Large intestine (tissue), 12 donors: ENCODE measurements at places on chromosomes 7 and 10. TPM values are rescaled to one million over a fixed set of nuclear protein-coding genes. Genes with fewer than 3 reads are reported as not detected.

DNA sequence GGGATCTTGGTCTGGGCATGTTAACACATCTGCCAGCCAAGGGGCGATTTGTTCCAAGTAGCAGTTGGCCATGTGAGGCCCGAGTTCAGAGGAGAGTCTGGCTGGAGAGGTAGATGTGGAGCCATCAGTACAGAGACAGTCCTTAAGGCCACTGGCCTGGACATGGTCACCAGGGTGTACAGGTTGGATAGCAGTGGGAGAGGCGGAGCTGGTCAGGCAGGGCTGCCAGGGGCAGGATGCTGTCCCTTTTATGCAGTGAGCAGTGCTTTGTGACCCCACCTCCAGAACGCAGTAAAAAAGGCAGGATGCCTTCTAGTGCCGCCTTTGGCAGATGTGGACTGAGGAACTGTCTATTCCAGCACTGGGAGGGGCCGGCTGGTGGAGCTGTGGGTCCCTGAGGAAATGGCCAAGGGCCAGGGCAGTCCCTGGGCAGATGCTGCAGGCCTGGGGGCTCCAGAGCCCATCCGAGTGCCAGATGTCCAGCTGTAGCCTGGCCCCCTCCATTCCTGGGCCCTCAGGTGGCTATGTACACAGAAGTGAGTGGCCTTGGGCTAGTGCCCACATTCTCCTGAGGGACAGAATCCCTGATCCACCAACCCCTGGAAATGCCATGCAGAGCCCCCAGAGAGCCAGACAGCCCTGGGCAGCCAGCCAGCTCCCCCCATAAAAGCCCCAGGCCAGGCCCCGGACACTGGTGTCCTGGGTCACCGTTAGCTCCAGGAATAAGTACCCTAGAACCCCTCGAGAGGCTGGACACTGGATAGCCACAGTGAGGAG lies 17.2 kb upstream of the MYL7 start:
- DNase-seq: no peak

The XRCC2 gene
- polyA plus RNA-seq: 6.0 TPM

DNA sequence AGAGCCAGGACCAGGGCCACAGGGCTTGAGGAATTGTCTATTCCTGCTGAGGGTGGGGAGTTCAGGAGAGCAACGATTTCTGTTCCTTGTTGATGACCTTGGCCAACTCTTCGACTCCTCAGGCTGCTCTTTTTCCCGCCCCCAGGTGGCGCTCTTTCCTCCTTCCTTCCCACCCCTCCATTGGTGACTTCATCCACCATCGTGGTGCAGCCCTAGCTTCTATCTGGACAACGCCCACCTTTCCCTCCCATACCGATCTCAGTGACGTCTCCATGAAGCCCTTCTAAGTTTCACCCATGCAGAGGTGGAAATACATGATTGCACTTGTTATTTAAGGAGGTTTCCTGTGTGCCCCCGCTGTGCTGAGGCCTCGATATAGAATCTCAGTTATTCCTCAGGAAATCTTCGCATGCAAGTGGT lies 22.1 kb upstream of the CARD11 start:
- no peak for DNase-seq

DNA sequence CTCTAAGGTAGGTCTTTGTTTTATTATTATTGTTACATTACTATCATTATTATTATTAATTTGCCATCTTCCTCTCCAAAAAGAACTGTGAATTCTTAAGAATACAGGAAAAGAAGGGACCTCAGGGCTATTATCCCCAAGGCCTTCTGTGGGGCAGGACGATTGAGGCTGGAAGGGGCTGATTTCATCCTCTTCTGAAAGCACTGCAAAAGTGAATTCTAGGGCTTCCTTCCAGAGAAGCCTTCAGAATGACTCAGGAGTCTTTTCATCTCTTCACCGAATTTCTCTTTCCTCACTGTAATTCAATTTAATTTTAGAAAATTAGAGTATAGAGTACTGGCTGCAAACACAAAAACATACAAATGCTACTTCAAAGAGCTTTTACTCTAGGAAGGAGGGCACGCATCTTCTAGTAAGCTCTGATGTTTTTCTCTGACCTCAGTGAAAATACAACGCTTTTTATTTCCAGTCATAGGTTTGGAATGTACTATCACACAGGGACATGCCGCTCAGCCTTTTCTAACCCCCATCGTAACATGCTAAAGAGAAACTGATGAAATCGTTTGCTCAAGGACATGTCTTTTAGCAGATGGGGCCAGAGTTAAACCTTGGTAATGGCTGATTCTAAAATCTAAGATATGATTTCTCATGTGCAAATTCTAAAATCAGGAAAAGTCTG lies 280.2 kb upstream of the PITRM1 start:
- DNase-seq: no peak

GRCh38 chr10:15824498-15824897 lies 35.8 kb downstream of the MINDY3 start:
- no peak for DNase-seq

DNA sequence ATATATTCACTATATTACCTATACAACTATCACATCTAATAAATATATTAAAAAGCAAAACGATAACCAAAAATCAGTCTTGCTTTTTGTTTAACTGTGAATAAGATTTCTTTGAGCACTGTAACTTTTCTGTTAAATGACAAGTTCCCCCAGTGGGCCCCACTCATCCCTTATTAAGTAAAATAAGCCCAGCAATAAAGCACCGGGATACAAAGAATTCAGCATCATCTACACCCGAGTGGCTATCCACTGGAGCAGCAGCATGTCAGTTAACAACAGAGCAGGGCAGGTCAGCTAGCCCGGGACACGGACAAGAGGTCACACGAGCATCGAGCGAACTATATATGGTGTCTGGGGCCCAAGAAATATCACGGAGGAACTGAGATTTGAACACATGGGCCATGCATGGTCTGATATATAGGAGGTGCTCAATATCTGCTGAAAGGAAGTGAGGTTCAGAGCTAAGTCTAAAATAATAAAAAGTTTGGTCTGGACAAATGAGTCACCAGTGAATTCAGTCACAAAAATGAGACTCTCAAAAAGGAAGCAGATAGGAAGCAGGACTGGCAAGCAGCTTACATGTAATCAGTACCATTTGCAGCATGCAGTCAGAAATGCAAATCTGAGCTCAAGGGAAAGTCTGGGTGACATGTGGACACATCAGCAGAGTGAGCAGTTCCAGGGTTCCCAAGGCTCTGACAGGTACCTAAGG lies 4.1 kb downstream of the ERCC6 start:
- DNase-seq: no peak

DNA sequence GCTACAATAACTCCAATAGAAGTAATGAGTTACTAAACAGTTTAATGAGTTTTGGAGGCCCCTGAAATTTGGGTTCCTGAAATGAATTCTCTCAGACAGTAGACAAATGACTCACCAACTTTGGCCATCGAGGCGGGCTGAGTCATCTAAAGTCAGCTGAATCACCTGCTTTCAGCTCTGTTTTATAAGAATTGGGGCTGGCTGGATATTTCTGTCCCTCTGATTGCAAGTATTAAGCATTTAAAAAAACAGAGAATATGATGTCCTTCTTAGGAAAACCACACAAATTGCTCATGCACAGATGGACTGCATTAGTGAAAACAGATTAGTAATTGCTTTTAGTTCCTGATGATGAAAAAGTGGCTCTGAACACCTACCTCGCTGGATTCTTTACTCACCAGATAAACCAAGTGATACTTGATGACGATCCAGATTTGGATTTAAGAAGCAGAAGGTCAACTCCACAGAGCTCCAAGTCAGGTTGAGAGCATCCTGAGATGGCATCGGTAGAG lies 59.1 kb downstream of the ZNF365 start:
- no peak for DNase-seq

GRCh38 chr10:4242561-4243035 lies 457.6 kb upstream of the KLF6 start:
- no peak for DNase-seq

GRCh38 chr7:2985866-2986265 lies 57.8 kb downstream of the CARD11 start:
- DNase-seq: no peak

- peak; percentile 87 for DNase-seq
Observed at GRCh38 chr10:60175441-60175971, 214.2 kb downstream of the ANK3 start.

The COX15 gene
- polyA plus RNA-seq: 46.0 TPM

The TCAF2 gene
- 0.99 TPM for polyA plus RNA-seq

- no peak for DNase-seq
Observed at GRCh38 chr7:2585446-2585845, 26.7 kb downstream of the IQCE start.

DNA sequence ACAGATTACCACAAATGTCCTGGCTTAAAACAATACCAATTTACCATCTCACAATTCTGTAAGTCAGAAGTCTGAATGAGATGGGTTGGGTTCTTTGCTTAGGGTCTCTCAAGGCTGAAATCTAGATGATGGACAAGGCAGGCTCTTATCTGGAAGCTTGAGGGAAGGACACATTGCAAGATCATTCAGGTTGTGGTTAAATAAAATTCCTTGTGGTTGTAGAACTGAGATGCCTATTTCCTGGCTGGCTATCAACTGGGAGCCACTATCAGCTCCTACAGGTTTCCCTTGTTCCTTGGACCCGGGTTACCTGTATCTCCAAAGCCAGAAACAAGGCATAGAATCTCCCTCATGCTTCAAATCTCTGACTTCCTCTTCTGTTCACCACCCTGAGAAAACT lies 148.4 kb downstream of the MDFIC start:
- no peak for DNase-seq

- peak; percentile 58 for DNase-seq
Observed at GRCh38 chr10:89029785-89030437, 39.3 kb downstream of the FAS start.

DNA sequence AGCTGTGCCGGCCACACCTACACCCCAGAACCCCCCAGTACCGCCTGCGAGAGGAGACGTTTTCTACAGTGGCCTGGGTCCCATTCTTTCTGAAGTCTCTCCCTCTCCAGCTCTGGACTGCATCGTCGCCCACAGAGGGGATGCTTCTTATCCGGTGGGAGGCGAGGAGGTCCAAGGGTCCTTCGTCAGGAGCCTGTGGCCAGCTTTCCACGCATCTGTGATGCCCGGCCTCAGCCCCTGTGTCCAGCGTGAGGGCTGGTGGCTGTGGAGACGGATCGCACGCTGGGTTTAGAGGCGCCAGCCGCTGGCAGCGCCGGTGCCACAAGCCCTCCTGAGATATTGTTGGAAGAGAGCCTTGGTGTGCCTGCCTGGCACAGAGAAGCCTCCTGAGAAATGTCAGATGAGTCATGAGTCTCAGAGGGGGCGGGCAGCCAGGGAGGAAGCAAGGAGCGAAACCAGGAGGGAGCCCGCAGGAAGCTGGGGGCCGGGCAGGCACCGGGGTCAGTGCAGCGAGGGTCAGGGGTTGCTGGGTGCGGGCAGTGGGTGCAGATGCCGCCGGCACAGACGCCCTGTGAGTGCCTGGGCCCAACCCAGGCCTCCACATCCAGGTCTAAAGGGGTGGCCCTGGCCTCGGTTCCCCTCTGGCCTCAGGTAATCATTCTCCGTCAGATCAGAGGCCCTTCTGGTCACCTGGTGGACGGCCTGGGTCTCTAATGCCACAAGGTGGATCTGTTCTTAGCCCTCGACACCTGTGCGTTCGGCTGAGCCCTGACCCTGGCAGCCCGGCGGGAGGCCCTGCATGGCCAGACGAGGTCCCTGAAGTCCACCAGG lies 86.0 kb upstream of the DIP2C start:
- no peak for DNase-seq

DNA sequence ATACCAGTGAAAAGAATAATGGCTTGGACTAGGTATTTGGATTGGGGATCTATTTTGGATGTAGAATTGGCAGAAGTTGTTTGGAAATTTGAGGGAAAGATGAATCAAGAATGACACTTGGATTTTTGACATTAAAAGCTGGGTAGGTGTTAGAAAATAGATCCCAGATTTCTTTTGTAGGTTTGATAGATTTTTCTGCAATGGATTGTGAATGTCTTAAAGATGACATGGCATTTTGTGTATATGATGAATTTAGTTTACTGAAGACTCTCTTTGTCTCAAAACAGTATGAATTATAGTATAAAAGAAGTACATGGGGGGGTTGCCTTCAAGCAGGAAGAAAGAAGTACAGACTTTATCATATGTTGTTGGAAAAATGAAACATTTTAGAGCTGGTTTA lies 75.8 kb downstream of the MPLKIP start:
- no peak for DNase-seq

GRCh38 chr10:43188702-43189101 lies 50.5 kb downstream of the CSGALNACT2 start:
- DNase-seq: no peak

DNA sequence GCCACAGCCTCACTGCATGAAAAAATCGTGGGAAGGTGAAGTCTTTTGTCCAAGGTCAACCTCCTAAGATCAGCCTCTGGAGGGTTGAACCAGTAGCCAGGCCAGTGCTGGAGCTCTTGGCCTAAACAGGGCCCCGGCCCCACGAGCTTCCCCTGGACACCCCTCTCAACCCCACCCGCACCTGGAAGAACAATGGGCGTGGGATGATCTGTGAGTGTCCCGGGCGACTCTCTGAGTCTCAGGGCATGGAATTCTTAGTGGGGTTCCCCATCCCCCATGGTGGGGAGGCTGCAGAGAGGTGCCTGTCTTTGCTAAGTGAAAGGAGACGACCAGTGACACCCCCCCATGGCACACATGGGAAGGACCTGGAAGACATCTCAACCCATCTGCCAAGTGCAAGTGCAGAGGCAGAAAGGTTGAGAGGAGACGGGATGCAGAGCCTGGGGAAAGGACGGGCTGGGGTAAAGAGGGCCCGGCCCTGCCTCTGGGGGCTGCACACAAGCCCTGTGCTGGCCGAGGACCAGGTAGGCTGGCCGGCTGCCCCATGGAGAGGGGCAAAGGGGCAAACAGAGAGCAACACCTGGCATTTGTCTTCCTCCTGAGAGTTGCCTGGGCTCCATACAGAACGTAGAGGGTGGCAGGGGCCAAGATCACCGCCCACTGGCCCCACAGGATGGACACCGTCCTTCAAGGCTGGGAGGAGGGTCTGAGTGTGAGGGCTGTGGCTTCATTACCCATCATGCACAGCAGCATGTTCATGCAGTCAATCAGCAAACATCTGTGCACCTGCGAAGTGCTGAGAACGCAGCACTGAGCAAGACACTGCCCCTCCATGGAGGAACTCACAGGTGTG lies 163.0 kb upstream of the PPP2R2D start:
- DNase-seq: no peak

DNA sequence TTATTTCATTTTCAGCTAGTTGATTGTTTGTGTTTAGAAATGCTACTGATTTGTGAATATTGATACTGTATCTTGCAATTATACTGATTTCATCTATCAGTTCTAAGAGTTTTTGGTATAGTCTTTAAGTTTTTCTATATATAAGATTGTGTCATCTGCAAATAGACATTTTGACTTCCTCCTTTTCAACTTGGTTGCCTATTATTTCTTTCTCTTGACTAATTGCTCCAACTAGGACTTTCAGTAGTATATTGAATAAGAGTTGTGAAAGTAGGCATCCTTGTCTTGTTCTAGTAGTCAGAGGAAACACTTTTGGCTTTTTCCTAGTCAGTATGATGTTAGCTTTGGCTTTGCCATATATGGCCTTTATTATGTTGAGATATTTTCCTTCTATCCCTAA lies 20.4 kb downstream of the PHTF2 start:
- no peak for DNase-seq

GRCh38 chr7:50837965-50838364 lies 55.3 kb upstream of the GRB10 start:
- DNase-seq: no peak

GRCh38 chr10:33045421-33045820 lies 87.4 kb upstream of the ITGB1 start:
- peak; percentile 85 for DNase-seq

- peak; percentile 35 for DNase-seq
Observed at GRCh38 chr10:106897719-106898118, 266.8 kb downstream of the SORCS1 start.

- no peak for DNase-seq
Observed at GRCh38 chr7:155431231-155431630, 26.7 kb upstream of the EN2 start.

The UPK3B gene
- 48.0 TPM for polyA plus RNA-seq

- no peak for DNase-seq
Observed at GRCh38 chr7:149050941-149051340, 22.6 kb upstream of the PDIA4 start.
